ENCODE measurements at places on chromosomes 3 and 15. TPM values are rescaled to one million over a fixed set of nuclear protein-coding genes. Genes with fewer than 3 reads are reported as not detected.

TAGLN3 gene
- total RNA-seq = not detected

RTP1 gene
- total RNA-seq = not detected

CASR gene
- 54.0 TPM for total RNA-seq

LIPH gene
- 34.0 TPM for total RNA-seq

B3GNT5 gene
- 27.1 TPM for total RNA-seq

CDHR4 gene
- 0.09 TPM for total RNA-seq

DPPA2 gene
- not detected for total RNA-seq

ARHGAP11A gene
- 4.1 TPM for total RNA-seq

PRKAR2A gene
- total RNA-seq = 61.9 TPM
